CD4-positive, alpha-beta T cell treated with Interleukin-2 at 100 ng/mL for 4 hours (primary cell): ENCODE measurements at places on chromosomes 3 and 15.
A peak's percentile ranks its signal among the peaks of the same experiment; 100 is the strongest.

DNA sequence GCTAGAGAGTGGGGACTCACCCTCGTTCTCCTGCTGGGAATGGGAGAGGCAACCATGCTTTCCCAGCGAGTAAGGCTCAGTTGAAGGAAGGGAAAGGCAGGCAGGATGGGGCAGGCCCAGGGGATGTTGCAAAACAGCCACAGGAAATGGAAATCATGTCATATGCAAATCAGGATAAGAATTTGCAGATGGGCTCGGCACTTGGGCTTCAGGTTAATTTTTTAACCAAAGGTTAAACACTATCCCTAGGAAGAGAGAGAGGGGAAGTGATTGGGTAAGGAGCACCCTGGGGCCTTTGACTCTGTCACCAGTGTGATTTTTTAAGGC, 14.6 kb upstream of the PLA2G4E start:
- no peak for DNase-seq

GRCh38 chr3:35871009-35871408, 231.7 kb downstream of the ARPP21 start:
- DNase-seq = no peak

GRCh38 chr3:73215901-73216300, 154.4 kb downstream of the EBLN2 start:
- DNase-seq = no peak

DNA sequence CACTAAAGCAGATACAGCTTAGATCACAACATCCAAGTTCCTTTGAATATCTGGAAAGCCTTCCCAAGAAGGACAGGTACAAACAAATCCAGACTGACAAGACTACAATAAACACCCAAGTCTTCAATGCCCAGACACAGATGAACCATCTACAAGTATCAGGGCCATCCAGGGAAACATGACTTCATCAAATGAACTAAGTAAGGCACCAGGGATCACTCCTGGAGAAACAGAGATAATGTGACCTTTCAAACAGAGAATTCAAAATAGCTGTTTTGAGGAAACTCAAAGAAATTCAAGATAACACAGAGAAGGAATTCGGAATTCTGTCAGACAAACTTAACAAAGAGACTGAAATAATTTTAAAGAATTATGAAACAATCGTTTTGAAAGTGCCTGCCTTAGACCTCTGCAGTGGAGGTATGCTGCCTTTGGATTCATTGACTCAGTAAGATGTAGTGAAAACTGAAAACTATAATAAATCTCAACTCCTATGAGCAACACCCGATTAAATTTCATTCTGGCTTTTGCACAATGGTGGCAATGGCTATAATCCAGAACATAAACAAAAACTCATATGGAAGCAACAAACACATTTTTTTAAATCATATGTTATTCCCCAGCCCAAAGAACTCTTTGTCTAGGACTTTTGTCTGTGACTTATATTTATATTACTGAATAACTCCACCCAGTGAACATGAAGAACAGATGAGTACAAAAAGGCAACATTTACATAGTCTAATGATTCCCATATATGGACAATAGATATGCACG, 12.6 kb upstream of the COL8A1 start:
- no peak for DNase-seq

GRCh38 chr3:20043396-20043795, 3.1 kb downstream of the KAT2B start:
- DNase-seq = peak; percentile 63

- no peak for DNase-seq
Observed at GRCh38 chr15:87345961-87346360, 910.6 kb downstream of the NTRK3 start.

GRCh38 chr15:101623367-101624304, 28.5 kb downstream of the TM2D3 start:
- DNase-seq = no peak

DNA sequence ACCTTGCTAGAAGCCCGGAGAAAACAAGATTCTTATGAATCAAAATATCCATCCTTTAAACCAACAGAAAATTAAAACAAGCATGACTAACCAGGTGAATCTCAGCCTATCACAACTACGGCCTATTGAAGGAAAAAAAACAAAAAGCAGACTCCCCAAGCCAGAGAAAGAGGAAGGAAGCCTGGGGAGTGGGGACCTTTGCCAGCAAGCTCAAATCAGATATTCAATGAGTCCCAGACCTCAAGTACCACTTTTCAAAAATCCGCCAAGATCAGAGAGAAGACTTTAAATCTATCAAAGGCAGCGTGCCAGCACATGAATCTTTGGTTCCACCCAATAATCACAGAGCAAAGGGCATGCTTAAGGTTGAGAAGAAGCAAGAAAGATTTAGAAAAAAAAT, 253.8 kb downstream of the NTRK3 start:
- DNase-seq = no peak

GRCh38 chr15:58036579-58036978, 28.9 kb downstream of the ALDH1A2 start:
- DNase-seq = no peak

GRCh38 chr3:160135851-160136250, 89.4 kb upstream of the C3orf80 start:
- no peak for DNase-seq
